ENCODE measurements at places on chromosomes 5 and 9.

DNA sequence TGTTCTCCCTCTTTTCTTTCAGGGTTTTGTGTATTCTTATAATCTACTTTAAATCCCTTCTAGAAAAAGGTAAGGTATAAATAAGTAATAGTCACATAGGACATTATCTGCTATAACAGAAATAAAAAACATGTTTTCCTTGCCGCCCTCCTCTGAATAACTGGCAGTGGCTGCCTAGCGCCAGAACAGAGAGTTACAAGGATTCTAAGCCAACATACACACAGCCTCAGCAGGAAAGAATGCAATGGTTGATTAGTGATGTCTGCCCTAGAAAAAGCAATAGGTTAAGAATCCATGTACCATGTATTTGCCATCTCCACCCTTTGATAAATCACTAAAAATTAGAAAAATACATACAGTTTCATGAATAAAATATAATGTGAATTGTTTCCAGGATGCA lies 4.9 kb downstream of the MED27 start:
- no peak for DNase-seq

DNA sequence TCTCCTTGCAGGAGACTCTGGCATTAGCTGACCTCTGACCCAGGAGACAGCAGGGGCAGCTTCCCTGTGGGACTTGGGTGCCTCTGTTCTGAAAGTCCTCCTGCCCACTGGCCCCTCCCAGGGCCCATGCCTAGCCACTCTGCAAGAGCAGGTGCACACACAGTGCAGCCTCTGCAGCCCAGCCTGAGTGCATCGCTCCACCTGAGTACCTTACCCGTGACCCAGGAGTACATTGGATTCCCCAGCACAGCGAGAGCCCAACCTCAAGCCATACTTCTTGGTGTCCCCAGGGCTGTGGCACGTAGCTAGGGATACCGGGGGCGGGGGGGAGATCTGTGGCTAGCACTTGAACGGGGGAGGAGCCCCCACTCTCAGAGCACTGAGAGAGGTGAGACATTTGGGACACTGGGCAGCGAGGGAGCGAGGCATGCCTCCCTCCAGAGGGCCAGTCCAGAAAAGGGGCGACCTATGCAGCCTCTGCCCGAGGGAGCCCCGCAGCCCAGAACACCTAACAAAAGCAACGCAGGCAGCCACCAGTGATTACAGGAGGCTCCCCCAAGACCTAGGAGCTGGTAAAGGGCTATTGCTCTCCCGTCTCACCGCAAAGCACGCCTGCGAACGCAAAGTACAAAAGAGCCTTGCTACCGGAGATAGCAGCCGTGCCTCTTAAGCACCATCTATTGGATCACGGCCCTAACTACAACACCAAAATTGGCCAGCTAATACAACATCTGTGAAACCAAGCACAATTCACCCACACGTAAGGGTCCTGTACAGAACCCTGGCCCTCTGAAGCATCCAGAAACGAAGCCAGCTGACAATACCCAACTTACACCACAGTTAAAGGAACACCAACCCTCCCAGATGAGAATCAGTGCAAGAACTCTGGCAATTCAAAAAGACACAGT lies 826 bp upstream of the PRDM9 start:
- no peak for DNase-seq

- DNase-seq, result no peak
These were observed 139.9 kb downstream of the FANCC start for GRCh38 chr9:95177617-95178016.

DNA sequence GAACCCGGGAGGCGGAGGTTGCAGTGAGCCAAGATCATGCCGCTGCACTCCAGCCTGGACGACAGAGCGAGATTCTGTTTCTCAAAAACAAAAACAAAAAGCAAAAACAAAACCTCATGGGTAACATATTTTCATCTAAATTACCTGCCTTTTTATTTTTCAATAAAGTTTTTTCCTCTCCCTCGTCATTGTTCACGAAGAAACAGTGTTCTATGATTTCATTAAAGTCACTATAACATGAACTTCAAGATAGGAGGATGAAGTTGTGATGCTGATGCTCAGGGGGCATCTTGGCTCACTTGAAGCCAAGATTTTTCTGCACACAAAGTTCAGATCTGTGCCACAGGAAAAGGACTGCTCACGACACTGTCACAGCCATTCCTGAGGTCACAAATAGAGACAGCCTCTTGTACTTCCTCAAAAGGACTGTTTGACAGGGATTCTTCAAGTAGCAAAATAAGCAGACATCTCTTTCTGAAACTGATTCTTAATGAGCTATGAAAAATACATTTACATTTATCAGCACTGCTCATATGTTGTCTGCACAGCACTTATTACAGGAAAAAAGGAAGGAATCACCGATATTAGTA lies 16.1 kb downstream of the NIPSNAP3B start:
- no peak for DNase-seq

GRCh38 chr9:126701813-126702140 lies 88.0 kb downstream of the LMX1B start:
- no peak for DNase-seq

GRCh38 chr5:151171529-151171928 lies 13.9 kb upstream of the ANXA6 start:
- no peak for DNase-seq

DNA sequence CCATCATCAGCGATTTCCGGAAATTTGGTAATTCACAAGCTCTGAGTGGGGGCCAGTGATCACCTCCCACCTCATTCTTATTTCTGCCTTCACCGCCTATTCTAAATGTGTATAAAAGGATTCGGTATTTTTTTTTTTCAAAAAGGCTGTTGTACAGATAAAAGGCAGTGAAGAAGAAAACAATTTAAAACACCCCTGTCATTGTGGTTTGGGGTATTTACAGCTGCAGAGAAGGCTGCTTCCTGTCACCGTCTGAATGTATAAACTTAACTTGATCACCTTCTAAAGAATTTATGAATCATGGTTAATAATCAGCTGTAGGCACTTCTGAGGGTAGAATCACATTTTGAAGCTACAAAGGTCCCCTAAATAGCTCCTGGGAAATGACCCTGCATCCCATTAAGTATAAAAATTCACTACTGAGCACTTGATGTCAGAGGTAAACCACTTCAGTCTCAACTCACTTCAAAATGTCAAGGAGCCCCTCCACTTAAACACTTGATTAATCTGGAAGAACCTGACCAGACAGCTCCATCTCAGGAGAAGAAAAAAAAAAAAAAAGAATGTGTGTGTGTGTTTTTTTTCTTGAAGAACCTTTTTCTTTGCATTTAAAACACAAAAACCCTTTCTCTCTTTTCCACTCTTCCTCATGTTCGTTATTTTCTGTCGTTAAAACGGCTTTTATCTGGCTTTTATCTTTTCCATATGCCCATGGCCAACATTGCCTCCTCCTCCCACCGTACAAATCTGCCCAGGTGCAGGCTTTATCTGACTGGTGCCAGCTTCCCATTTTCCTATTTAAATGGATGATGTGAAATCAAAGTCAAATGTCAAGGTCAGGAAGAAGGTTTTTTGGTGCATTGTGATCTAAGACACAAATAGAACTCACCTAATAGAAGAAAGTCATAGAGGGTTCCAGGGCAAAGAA lies 291.2 kb downstream of the IRX1 start:
- no peak for DNase-seq

DNA sequence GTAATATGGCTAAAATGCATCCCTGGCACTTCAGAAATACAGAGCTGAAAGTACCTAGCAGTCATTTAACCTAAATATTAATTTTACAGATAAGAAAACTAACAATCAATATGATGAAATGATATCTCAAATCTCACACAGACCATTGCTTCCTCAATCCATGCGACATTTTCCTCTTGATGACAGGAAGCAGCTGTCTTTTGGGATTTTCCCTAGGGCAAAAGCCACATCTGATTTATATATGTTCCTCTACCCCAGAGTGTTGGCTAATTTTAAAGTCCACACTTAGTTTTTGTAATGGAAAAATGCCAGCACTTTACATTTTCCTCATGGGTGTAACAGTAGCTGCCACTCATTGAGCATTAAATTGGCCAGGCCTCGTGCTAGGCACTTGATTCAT lies 47.7 kb upstream of the ITGA1 start:
- DNase-seq, result no peak

- no peak for DNase-seq
These were observed 1431.0 kb upstream of the WWC1 start for GRCh38 chr5:166860426-166860825.

DNA sequence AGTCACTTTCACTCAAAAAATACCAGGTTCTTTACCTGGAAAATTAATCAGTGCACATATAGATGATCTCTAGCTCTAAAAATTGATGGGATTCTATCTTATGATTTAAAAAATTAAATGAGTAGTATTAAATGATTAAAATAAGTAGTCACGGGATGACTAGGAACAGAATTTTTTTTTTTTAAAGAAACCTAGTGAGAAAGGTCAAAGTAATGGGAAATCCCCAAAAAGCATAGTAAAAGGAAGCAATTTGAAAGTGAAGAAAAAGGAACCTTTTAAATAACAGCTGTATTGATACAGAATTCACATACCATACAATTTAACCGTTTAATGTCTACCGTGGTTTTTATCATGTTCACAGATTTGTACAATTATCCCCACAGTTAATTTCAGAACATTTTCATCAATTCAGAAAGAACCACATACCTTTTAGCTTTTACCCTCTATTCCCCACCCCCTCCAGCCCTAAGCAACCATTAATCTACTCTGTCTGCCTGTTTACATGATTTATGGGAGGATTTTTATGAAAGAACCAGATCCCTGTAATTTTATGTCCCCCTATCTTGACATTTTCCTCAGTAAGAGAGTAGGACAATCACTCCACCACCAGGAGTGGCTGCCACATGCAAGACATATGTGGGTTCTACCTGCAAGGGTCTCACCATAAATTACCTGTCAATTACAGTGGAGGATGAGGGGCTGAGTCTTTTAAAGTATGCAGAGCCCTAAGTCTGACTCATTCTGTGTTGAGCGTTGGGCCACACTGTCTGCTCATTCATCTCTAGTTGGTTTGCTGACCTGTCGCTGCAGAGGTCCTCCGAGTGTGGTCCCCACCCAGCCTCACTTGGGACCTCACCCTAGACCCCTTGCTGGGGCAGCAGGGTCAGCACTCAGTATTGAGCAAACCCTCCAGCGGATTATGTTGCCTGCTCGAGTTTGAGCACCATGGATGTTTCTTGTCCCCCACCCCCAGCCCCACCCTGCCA lies 16.0 kb downstream of the ANKRD33B start:
- no peak for DNase-seq

- no peak for DNase-seq
These were observed 183.7 kb downstream of the RGS3 start for GRCh38 chr9:113646946-113647914.

- no peak for DNase-seq
These were observed 504.2 kb downstream of the ACTL7B start for GRCh38 chr9:108351571-108351970.

DNA sequence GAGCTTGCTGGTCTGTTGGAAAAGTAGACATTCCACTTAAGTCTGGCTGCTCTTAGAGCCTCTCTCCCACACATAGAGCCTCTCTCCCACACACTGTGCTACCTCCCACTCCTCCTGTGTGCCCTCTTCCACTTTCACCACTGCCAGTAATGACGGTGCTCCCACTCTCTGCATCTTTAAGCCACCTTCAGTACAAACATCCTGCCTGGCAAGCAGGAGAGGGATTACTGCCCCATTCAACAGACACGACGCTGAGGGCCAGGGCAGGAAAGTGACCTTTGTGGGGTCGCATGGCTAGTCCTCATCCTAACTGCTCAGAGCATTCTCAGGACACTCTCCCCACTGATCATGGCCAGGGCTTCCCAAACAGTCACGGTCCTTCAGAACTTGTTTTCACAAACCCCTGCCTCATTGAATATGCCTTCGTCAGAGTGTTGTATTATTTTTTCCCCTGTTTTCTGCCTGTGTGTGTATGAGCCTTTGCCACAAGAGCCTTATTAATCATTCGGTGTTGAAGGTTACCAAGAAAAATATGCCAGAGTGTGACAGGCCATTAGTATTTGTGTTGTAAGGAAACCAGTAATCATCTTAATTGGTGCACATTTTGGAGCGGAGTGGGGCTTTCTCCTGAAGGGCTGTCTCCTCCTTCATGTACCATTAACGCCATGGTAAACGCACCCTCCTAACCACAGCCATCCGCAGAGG lies 87.1 kb upstream of the SAP30L start:
- DNase-seq, result no peak

DNA sequence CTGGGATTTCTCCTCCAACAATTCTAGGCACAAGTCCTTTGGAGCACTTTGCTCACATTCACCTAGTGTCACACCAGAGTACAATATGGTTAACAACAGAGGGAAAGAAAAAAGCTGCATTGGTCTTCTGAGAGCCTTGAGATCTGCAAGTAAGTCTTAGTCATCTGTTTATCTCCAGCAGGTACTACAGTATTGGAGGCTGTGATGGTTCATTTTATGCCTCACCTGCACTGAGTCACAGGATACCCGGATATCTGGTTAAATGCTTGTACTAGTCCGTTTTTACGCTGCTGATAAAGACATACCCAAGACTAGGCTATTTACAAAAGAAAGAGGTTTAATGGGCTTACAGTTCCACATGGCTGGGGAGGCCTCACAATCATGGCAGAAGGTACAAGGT lies 525.0 kb downstream of the NR2F1-AS1 start:
- no peak for DNase-seq

DNA sequence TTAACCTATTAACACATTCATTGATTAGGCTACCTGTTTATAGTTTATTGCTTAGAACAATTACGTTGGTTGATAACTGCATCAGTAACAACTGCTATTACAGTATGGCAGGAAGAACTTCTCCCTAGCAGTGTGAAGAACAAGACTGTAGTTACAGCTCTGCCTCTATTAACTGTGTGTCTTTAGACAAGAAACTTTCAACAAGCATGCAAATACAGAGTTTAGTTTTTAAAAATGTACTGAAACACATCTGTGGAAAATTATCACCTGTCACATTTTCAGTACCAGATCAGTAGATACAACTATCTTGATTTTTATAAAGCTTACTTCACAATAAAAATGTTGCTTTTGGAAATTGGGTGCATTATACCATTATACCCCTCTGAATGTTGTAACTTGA lies 22.2 kb downstream of the ELL2 start:
- no peak for DNase-seq

DNA sequence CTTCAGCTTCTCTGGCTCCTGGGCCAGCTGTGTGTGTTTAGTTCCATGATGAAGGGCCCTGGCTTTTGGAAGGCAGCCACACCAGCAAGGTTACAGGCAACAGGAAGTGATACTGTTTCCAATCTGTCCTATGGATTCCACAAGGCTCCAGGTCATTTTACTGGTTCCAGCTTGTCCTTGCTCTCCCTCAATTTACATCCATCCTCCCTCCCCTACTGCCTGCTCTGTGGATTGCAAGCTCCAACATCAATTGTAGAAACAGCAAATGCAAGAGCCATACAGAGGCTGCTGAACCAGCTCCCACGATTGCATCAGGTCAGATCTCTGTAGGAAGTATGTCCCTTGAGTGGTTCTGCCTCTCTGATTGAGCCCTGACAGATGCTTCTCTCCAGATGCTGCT lies 409.8 kb downstream of the NTRK2 start:
- DNase-seq, result no peak

- no peak for DNase-seq
These were observed 71.8 kb downstream of the EGFLAM start for GRCh38 chr5:38330207-38330606.

GRCh38 chr5:148343603-148344487 lies 8.5 kb downstream of the SPINK9 start:
- DNase-seq, result no peak

- no peak for DNase-seq
These were observed 32.1 kb downstream of the RAPGEF1 start for GRCh38 chr9:131707733-131708157.

- DNase-seq, result no peak
These were observed 640 bp upstream of the DPM2 start for GRCh38 chr9:127938298-127938690.

Data from effector memory CD4-positive, alpha-beta T cell (primary cell).